Activated CD8-positive, alpha-beta memory T cell treated with anti-CD3 and anti-CD28 coated beads for 4 hours (primary cell): ENCODE measurements at places on chromosomes 16 and 17.

DNA sequence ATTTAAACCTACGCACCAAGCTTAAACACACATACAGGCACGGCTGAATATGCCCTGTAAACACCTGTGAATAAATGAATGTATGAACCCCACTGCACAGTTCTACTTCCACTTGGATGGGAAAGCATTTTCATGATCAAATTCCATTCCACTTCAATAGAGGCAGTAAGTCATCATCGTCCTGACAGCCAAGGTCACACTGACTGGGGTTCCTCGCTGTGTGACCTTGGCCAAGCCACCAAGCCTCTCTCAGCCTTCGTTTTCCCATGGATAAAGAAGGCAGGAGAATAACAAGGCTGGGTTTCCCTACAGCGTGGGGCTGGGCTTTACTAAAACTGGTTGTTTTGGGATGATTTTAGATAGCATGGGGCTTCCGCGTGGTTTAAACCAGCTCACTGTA lies 82.8 kb downstream of the TBC1D16 start:
- no peak for DNase-seq

DNA sequence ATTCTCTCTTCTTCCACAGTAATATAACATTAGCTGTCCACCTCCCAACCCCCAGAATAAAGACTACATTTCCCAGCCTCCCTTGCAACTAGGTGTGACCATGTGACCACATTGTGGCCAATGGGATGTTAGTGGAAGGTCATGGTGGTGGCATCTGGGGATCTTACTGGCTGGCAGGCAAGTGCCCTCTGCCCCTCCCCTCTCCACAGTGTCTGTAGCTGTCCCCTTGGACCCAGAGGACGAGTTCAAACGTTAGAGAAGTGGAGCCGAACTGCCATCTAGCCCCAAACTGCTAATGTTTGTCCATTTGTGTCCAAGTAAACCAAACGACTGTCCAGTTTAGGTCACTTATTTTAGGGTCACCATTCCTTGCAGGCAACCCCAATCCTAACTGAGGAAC lies 26.6 kb upstream of the KCNG4 start:
- no peak for DNase-seq

GRCh38 chr16:84245956-84246678 lies 6.3 kb upstream of the KCNG4 start:
- no peak for DNase-seq

- DNase-seq, result no peak
Observed at GRCh38 chr17:73815474-73815873, 171.2 kb upstream of the SDK2 start.

DNA sequence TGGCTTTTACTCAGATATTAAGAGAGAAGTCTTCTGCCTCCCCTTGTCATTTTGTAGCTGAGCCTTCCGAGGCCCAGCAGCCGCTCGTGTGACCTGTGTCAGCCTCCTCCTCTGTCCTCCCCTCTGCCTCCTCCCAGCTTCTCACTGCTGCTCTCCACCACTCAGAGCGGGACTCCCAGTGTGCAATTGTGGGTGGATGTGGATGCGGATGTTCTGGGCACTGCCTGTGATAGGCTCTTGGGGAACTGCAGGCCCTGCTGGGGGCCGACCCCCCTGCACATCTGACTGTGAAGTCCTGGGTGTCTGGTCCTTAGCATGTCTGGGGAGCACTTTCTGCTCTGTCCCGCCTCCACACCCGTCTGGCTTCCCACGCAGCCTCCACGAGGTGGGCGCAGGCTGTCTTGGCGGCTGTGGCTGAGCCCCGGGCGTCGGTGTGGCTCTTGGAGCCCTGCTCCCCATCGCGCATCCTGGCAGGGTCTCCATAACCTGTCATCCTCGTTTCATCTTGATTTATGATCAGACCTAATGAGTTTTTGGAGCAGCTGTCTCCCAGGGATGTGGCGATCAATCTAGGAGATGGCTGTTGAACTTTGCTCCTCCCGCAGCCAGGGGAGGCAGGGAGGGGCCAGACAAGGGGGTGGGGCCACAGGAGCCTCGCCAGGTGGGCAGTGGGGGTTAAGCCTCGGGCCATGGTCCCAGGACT lies 28.1 kb downstream of the GRIN2C start:
- DNase-seq, result no peak

GRCh38 chr17:3029213-3029913 lies 34.0 kb downstream of the OR1D5 start:
- no peak for DNase-seq

DNA sequence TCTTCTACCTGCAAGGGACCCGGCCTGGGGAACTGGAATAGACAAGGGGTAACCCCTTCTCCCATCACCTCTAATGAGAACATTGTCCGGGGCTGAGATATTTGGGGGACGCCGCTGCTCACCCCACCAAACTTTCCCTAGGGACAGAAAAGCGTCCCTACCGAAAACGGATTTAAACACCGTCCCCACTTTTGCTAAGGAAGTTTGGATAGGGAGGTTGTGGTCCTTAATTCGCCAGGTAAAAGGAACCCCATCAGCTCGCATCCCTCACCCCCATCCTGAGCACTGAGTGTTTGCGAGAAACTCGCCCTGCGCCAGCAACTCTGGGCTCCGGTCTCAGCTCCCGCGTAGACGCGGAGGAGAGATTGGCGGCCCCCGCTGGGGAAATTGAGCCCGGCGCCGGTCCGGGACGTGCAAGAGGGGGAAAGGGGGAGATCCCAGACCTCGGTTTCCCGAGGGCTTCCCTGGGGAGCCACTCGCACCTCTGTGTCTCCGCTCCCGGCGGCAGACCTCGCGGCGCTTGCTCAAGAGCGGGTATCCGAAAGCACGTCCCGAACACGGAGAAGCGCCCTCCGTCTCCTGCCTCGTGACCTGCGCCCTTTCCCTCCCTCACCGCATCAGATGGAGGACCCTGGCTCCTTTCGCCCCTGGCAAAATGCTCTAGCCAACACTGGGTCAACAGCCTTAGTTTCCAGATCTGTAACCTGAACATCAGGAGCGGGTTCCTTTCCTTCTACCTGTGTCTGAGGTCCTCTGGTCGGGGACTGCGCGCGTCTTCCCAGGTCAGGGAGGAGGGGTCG lies 3.1 kb upstream of the SOX9 start:
- no peak for DNase-seq

DNA sequence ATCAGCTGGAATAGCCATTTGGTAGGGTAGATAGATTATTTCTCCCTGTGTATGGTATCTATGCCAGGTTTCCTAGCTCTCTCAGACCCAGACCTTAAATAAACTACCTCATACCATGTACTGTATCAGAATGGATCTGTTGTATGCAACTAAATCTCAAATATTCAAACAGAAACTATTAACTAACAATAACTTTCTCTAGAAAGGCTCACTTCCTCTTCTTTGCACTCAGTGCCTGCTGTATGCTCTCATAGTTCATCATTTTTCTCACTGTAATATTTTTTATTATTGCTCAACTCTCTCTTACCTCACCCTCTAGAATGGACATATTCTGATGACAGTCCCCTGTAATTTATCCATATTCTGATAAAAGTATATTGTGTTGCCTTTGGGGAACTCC lies 182.4 kb downstream of the TOX3 start:
- no peak for DNase-seq

GRCh38 chr16:22335668-22336246 lies 38.5 kb downstream of the POLR3E start:
- no peak for DNase-seq

GRCh38 chr16:3131755-3132377 lies 3.0 kb upstream of the ZNF213 start:
- no peak for DNase-seq

- DNase-seq, result no peak
Observed at GRCh38 chr16:89318430-89318758, 100.9 kb downstream of the ZNF778 start.

GRCh38 chr17:75697651-75698291 lies 23.5 kb upstream of the ITGB4 start:
- DNase-seq, result no peak

DNA sequence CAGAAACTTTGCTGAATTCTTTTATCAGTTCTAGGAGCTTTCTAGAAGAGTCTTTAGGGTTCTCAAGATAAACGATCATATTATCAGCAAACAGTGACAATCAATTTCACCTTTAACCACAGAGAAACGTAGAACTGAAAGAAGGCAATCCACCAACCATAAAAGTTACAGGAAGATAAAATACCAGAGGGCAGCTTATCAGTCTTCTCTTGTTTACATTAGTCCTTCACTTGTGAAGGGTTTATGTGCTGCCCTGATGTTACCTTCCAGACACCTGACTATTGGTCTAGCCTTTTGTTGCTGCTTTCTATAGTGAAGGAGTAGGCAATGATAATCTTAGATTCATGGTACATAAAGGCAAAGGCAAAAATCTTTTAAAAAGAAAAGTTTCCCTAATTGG lies 73.2 kb upstream of the EFCAB3 start:
- DNase-seq, result no peak

GRCh38 chr17:79951361-79952264 lies 84.1 kb downstream of the TBC1D16 start:
- no peak for DNase-seq

GRCh38 chr16:89401641-89402445 lies 88.5 kb downstream of the ANKRD11 start:
- no peak for DNase-seq

DNA sequence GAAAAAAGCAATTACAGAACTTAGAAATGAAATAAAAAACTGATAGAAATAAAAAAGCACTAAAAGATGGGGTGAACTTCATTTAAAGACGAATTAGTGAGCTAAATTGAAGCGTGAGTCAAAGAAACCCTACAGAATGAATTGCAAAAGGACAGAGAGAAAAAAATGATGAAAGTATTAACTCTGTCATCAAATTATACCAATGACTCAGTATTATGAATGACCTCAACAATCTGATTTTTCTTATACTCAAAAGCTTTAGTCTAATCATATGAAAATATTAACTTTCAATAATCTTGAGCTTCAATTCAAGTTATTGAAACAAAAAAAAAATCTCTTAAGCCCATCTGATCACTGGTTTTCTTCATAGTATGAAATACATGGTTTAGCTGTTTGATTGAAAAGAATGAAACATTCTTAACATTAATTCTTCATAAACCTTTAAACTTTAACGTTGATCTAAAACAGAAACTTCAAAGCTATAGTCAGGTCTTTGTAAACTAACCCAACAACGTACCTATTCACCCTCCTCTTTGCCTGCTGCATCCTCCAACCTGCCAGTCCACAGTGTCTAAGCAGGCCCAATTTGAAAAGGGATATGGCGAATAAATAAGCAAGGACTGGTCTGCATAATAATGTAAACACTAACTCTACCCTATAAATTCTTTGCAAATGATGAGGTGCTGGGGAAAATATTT lies 6.6 kb downstream of the ABCA5 start:
- DNase-seq, result no peak

DNA sequence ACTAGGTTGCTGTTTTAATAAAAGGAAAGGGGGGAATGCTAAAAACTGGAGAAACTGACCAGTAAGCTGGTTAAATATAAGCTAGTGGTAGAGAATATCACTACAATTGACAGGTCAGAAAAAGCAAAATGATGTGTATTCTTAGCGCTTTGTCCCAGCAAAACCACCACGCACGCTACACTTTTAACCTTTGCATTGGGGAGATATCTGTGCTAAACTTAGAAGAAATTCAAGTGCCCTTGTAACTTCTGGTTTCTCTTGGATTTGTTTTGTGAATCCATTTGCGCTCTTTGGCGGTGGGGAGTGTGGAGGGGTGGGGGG lies 1.4 kb downstream of the GAN start:
- no peak for DNase-seq

DNA sequence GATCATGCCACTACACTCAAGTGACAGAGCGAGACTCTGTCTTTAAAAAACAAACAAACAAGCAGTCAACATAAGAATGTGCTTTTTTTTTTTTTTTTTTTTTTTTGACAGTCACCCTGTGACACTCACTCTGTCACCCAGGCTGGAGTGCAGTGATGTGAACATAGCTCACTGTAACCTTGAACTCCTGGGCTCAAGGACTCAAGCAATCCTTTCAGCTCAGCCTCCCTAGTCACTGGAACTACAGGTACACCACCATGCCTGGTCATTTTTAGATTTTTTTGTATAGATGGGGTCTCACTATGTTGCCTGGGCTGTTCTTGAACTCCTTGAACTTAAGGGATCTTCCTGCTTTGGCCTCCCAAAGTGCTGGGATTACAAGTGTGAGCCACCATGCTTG lies 15.3 kb upstream of the CHP2 start:
- no peak for DNase-seq

GRCh38 chr16:56424791-56425438 lies 430 bp downstream of the AMFR start:
- DNase-seq, result no peak

DNA sequence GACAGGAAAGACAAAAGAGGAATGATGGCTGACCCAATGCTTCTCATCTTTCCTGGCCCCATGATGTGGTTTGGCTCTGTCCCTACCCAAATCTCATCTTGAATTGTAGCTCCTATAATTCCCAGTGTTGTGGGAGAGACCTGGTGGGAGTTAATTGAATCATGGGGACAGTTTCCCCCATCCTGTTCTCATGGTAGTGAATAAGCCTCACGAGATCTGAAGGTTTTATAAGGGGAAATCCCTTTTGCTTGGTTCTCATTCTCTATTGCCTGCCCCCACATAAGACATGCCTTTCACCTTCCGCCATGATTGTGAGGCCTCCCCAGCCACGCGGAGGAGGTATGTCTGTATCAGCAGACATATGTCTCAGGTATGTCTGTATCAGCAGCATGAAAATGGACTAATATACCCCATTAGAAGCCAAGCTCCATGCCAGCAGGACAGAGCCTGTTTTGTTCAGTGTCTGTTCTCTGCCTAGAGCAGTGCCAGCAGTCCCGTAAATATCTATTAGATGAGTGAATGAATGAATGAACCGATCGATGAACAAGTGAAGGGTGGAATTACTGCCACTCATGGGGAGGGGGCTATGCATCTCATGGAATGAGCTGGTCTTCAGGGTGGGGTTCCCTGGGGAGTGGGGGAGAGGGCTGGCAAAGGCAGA lies 304.4 kb downstream of the SOX9 start:
- DNase-seq, result no peak

DNA sequence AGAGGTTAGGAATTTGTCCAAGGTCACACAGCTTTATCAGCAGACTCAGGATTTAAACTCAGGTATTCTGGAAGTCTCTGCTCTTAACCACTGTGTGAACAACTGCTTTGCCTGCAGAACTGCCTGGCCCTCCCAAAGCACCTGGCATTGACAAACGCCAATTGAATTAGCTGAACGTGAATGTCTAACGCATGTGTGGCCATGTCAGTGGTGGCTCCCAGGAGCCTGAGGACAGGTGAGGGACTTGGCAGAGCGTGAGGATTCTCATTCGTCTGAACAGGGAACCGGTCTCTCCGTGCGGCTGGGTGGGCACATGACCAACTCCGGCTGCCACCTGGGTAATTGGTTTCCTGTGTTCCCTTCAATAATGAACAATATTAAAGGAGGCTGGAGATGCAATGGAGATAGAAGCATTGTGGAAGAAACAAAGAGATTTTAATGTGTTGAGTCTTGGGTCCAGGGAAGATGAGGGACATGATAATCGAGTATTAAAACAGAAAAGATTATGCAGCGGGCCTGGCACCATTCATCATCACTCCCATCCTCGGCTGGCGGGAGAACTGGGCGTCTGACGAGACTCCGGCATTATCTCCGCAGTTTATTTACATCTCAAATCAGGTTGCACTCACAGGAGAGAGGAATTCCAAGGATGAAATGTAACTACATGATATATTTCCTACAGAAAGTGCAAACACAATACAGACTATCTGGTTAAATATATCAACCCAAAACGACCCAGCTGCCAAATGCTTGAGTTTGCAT lies 113.5 kb downstream of the NPIPB5 start:
- DNase-seq, result no peak

GRCh38 chr17:67657596-67657995 lies 60.1 kb upstream of the NOL11 start:
- no peak for DNase-seq
